ENCODE measurements at places on chromosomes 2 and 18.

- no peak for DNase-seq
Observed at GRCh38 chr2:132038179-132038882, 123.4 kb downstream of the ANKRD30BL start.

GRCh38 chr2:45218931-45219339, 209.7 kb upstream of the SIX2 start:
- no peak for DNase-seq

DNA sequence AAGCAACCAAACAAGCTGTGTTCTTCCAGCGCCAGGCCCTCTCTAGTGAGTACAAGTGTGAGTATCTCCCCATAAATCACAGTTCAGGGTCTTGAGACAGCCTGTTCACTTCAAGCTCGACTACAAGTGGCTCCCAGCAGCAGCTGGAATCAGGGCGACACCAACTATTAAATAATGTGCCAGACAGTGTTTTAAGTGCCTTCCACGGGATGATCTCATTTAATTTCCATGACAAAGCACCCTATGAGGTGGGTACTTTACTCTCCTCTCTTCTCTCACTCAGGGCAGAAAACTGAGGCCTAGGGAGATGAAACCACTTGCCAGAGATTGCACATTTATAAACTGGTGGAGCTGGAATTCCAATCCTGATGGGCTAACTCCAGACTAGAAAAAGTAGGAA, 2.6 kb upstream of the FAM136A start:
- DNase-seq: no peak

- no peak for DNase-seq
Observed at GRCh38 chr2:105261061-105261460, 19.5 kb downstream of the GPR45 start.

DNA sequence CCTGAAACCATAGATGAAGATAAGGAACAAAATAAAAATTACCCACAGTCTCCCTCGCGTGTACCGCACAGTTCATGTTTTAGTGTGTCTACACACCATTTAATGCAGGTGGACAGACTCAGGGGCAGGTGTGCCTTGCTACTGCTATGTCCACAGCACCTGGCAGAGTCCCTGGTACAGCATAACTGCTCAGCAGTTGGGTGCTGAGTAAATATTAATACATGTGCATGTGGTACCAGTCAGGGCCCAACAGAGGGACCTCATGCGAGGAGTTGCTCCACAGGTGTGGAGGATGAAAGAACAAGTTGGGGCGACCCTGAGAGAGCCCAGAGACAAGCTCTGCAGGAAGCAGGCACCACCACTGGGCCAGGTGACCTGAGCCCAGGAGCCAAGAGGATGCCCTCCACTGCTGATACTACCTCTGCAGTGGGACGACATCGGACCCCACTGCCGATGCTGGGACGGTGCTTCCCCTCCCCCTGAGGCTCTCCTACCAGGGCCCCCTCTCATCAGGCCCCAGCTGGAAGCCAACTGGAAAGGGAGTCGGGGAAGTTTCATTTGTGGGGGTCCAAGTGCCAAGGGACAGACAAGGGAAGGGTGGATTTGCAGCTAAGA, 100.8 kb downstream of the NEDD4L start:
- no peak for DNase-seq

GRCh38 chr2:196409376-196409775, 230.1 kb upstream of the CCDC150 start:
- DNase-seq: no peak

- peak; percentile 86 for DNase-seq
Observed at GRCh38 chr2:101308432-101309210, at the start of gene RNF149. TSS of gene RNF149 (minus strand) at chr2:101308701. CDS start at chr2:101308588, 113 bp downstream.

DNA sequence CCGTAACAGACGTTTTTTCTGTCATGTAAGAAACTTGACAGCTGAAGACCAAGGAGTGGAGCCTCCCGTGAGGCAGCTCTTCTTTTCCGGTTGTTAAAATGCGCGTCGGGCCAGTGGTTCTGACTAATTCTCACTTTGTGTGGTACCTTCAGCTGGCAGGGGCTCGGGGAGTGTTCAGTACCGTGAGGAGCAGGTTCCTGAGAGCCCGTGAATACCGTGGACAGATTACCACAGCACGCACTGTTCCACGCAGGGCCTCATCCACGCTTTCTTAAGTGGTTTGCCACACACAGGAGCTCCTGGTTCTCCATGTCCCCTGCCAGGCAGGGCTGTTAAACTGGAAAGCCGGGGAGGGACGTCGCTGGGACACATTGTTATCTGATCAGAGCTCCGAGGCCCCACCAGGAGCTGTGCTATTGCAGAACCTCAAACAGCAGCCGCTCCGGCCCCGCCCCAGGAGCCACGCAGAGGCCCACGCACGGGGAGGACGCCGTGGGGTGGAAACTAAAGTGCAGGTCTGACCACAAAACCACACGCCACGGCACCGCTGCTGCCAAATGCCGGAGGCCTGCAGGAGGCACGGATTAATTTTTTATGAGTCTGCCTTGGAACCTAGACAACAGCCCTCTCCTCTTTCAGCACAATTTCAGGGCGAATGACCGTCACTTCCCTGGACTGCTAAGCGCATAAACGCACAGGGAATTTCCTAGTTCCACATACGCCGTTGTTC, 43.3 kb downstream of the NFATC1 start:
- no peak for DNase-seq

DNA sequence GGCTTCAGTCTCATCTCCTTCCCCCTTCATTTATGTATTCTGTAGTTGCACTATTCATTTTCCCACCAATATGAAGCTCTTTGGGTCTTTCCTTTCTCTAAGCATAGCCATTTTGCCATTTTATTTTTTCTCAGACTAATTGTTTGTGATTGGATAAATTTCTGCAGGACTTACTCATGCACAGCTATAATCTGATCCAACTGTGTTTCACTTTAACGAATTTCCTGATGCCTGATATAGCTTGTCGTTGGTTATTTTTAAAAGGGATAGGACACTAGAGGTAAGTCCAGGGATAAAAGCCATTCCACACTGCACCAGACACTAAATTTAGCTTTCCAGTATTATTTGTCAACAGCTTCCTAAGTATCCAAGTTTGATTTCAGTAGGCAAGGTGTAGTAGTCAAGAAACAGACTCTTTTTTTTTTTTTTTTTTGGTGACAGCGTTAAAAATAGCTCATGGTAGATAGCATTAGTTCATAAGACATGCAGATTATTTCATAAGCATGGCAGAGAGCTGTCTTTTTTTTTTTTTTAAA, 17.4 kb downstream of the ASB18 start:
- DNase-seq: no peak

GRCh38 chr2:173048897-173049661, 26.6 kb upstream of the MAP3K20 start:
- DNase-seq: no peak
